Stimulated activated CD4-positive, alpha-beta T cell treated with anti-CD3 and anti-CD28 coated beads, TNF-alpha, amount 100 ng/mL, for 48 hours (primary cell): ENCODE measurements at places on chromosomes 16 and 17.
A peak's percentile ranks its signal among the peaks of the same experiment; 100 is the strongest.

- no peak for DNase-seq
Observed at GRCh38 chr17:63032142-63032541, 66.1 kb downstream of the TANC2 start.

DNA sequence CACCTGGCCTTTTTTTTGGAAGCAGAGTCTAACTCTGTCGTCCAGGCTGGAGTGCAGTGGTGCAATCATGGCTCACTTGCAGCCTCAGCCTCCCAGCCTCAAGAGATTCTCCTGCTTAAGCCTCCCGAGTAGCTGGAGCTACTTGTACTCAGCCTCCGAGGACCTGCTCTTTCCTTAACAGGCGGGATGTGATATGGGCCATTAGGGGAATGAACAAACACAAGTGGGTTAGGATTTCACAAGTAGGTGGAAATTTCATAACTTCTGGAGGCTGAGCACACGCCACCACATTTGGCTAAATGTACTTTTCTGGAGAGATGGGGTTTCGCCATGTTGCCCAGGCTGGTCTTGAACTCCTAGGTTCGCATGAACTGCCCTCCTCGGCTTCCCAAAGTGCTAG is 4.1 kb downstream of the PAM16 start:
- no peak for DNase-seq

GRCh38 chr16:46826631-46827030 is 4.3 kb downstream of the C16orf87 start:
- DNase-seq = no peak

GRCh38 chr17:1875597-1875996 is 45.8 kb downstream of the RPA1 start:
- no peak for DNase-seq

GRCh38 chr17:21376759-21377690 is 868 bp downstream of the KCNJ12 start:
- no peak for DNase-seq

DNA sequence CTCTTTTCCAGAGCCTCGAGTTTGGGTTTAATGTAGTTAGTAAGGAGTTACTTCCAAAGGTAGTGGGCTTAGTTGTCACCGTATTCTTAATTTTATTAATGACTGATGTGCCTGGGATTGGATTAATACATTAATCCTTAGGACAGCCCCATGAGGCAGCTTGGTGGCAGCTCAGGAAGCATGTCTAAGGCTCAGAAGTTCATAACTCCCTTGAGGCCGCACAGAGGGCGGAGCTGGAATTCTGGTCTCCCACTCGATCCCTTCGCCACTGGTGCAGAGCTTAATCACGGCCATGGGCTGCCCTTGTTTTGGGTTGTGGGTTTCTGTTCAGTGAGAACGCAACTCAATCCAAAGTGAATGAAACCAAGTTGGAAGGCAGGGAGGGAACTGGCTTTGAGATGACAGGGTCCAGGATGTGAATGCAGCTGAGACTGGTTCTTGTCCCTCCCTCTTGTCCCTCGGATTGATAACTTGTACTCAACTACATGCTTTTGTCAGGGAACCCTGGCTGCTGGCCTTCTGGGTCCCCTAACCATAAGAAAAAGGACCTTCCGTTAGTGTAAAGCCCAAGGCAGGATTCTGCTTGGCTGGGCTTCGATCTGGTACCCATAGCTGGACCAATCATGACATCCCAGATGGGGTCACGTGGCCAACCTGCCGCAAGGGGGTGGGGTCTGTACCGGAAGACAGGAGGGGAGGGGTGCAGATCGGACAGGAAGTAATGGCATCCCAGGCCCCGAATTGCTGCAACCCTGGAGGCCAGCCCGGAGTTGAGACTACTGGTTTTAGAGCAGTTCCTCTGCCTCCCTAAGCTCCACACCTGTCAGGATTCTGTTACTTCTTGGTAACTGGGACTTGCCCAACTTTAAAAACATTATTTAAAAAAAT is 45.4 kb downstream of the SNX20 start:
- peak; percentile 23 for DNase-seq
